ENCODE measurements at places on chromosomes 5 and 9.

DNA sequence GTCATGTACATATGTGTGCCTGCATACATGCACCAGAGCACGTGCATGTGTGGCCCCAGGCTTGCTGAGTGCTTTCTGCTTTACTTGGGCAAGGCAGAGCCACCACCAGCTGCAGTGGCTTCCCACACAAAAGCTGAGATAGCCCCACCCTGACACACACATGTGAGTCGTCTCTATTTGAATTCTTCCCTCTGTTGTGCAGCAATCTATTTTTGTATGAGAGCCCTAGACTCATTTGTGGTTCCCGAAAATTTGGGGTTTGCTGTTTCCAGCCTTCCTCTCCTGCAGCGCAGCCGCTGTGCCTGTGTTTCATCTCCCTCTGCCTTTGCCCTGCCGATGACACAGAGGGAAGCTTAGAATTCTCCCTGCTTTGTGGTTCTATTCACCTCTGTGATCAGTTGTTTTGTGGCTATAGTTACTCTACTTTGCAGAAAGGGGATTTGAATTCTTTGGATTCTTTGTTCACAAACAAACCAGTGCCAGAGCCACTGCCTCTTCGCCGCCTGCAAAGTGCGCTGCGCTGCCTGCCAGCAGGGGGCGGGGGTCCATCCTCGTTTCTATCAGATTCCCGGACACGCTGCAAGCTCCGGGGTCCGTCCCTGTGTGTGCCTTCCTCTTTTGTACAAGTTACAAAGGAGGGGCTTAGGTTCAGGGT lies 95.8 kb upstream of the DAP start:
- peak; percentile 14 for DNase-seq

DNA sequence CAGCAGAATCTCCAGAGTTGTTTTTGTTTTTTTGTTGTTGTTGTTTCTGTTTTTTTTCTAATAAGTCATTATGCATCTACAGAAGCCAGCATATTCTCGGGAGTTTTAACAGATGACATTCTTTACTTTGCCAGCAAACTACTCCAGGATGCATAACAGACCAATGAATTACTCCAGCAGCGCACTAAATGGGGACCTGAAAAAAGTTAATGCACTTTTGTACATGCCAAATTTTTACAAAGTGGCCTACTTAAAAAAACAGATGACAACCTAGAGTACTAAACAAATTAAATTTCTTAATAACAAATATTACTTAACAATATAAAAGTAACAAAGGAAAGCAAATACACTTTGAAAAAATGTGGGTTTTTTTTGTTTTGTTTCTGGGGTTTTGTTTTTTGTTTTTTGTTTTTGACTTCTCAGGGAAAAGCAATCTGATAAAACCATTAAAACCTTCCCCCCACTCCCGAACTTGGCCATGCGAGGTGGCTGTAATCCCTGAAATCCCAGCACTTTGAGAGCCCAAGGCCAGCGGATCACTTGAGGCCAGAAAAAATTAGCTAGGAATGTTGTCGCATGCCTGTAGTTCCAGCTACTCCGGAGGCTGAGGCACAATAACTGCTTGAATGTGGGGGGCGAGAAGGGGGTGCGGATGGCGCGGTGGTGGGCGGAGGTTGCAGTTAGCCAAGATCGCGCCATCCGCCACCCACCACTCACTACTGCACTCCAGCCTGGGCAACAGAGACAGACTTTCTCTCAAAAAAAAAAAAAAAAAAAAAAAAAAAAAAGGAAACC lies 352.4 kb downstream of the CETN3 start:
- no peak for DNase-seq

- no peak for DNase-seq
Measured at GRCh38 chr5:160039810-160040470, 31.0 kb downstream of the TTC1 start.

DNA sequence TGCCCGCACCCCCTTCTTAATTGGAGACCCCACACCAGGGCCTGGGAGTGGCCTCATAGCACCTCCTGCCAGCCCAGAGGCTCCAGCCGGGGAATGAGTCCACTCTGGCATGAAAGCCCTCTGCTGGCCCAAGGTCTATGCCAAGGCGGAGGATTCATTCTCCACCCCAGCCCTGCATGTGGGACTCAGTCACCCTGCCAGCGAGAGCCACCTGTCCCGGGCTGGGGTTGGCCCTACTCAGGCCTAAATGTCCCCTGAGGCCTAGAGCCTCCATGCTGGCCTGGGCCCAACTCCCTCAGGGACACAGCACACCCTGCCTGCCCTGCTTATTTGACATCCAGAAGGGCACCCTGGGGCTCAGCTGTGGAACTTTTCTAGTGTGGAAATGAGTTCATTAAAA lies 1.0 kb upstream of the RAPGEF1 start:
- DNase-seq = no peak

DNA sequence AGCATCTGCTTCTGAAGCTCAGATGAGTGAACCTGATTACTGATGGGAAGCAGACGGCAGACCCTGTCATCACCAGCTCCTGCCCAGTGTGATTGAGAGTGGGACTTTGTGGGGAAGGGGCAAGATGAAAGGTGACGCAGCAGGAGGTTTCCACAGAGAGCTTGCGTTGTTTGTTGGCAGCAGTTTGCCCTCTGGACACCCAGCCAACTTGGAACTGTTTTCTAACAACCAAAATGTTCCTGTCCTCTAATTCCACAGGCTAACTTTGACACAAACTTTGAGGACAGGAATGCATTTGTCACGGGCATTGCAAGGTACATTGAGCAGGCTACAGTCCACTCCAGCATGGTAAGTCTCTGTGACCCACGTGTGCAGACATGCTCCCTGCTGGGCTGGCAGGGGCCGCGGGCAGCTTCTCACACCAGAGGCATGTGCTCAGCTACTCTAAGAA lies 20.9 kb downstream of the CYFIP2 start:
- no peak for DNase-seq

DNA sequence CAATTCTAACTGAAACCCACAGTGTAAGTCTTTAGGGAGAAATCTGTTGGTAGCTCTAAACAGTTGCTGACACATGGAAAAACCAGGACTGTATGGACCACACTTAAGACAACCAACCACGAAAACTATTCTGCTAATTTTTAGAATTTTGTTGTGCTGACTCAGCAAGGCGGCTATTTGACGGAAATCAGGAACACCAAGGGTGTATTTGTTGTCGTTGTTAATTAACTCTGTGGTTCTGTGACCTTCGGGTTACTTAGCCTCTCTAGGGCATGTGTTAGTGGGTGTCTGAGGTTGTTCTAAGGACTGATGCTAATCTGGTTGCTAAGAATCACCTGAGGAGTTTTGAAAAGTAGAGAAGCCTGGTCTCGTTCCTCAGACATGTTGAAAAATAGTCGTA lies 79.2 kb downstream of the ATP10B start:
- no peak for DNase-seq

DNA sequence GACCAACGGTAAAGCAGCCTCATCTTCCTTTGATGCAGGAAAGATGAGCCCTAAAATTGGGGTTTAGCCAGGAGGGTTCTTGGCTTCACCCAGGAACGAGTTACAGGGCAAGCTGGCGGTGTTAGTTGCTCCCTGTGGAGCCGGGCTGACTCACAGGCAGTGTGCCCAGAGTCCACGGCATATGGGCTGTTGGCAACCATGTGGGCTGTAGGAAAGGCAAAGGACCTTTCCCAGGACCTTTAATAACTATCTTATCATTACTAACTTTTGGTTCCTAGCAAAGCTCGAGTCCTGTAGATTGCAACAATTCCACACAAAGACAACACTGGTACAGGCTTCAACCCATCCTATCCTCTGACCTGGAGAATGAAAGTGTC lies 29.8 kb upstream of the CLPTM1L start:
- no peak for DNase-seq

GRCh38 chr9:130018265-130018664 lies 24.7 kb downstream of the FNBP1 start:
- no peak for DNase-seq

- no peak for DNase-seq
Measured at GRCh38 chr5:3022665-3023064, 271.2 kb upstream of the IRX2 start.

- no peak for DNase-seq
Measured at GRCh38 chr5:141513627-141514329, 24.9 kb downstream of the PCDHGC5 start.

DNA sequence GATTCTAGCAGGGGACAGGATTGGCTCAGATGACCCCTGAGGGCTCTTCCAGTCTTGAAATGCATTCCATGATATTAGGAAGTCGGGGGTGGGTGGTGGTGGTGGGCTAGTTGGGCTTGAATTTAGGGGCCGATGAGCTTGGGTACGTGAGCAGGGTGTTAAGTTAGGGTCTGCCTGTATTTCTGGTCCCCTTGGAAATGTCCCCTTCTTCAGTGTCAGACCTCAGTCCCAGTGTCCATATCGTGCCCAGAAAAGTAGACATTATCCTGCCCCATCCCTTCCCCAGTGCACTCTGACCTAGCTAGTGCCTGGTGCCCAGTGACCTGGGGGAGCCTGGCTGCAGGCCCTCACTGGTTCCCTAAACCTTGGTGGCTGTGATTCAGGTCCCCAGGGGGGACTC lies 2.9 kb upstream of the MYOZ3 start:
- DNase-seq = no peak

GRCh38 chr5:150778517-150779396 lies at the start of gene SMIM3:
Gene SMIM3 (plus strand): TSS chr5:150778757. CDS start chr5:150795441, 16,684 bp downstream.
- peak; percentile 58 for DNase-seq

DNA sequence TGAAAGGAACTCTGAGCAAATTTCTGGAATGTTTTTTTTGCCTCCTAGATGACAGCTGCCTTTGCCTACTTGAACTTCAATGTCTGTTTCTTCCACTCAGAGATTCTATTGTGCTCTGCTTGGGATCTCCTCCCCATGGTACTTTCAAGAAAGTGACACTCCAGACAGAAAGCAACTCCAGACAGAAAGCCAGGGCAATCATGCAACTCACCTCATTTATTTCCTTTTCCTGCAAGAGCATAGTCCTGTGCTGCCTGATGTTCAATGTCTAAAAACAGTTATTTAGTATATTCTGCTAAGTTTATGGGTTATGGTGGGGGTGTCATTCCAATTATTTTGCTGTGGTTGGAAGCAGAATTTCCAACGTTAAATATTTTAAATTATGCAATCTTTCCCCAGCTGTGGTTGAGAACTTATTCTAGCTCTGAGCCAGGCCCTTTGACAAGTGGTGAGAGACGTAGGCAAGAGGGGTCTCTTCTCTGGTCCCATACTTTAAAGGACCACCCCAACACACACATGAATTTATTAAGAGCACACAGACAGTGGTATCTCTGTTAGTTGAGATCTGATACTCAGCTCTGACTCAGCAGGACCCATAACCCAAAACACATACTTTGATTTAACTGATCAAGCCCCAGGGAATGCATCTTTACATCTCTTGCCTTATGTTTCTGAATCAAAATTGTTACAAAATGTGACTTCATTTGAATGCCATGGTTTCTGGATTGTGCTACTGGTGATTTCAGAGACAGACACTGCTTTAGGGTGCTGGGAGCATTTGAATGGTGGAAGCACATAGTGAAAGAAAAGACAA lies 39.5 kb upstream of the MAMDC2 start:
- no peak for DNase-seq

- no peak for DNase-seq
Measured at GRCh38 chr9:93397661-93398373, 53.7 kb upstream of the FAM120A start.

Measured in A549 (cell line).